ENCODE measurements at places on chromosomes 13 and 19. TPM values are rescaled to one million over a fixed set of nuclear protein-coding genes. Genes with fewer than 3 reads are reported as not detected.

DNA sequence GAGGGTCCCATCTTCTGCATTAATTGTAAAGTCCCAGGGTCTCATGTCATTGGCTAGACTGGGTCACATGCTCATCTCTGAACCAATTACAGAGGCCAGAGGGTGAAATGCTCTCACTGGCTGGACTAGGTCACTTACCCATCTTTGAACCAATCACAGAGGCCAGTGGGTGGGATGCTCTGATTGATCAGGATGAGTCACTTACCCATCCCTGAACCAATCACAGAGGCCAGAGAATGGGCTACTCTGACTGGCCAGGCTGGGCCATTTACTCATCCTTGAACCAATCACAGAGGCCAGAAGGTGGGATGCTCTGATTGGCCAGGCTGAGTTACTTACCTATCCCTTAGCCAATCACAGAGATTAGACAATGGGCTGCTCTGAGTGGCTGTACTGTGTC lies 5.3 kb downstream of the MISP start:
- no peaks in the 10 kb centered on the region for H3K4me1 ChIP-seq
- no peaks in the 10 kb centered on the region for H3K36me3 ChIP-seq
- no peak for DNase-seq

DNA sequence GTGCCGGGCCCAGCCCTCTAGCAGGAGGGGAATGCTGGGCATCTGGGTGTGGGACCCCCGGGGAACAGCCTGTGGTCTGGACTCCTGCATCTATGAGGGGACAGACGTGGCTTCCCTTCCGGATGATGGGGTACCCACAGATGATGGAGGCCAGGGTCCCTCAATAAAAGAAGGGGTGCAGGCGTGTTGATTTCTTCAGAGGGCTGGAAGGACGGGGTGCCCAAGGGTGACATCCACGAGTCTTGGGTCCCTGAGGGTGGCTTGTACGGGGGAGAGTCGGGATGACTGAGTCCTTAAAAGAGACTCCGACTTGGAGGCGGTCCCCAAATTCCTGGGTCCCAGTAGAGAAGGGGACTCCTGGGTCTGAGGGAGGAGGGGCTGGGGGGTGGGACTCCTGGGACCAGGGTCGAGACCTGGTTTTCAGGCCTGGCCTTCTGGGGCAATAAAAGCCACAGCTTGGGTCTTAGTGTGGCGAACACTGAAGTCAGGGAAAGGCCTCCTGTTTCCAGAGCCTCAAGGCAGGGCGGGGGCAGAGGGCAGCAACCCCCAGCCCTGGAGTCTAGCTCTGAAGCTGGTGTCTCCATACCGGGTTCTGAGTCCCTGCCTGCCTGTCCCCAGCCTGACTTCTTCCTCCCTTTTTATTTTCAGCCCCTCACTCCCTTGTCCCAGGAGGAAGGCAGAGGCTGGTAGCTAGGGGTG lies 459 bp upstream of the GRIN2D start:
- no peak overlapping the region for H3K27ac ChIP-seq
- H3K4me3 ChIP-seq: no peak overlapping the region
- no peak for DNase-seq
- peaks cover 30% of the 10 kb centered on the region for H3K4me1 ChIP-seq

DNA sequence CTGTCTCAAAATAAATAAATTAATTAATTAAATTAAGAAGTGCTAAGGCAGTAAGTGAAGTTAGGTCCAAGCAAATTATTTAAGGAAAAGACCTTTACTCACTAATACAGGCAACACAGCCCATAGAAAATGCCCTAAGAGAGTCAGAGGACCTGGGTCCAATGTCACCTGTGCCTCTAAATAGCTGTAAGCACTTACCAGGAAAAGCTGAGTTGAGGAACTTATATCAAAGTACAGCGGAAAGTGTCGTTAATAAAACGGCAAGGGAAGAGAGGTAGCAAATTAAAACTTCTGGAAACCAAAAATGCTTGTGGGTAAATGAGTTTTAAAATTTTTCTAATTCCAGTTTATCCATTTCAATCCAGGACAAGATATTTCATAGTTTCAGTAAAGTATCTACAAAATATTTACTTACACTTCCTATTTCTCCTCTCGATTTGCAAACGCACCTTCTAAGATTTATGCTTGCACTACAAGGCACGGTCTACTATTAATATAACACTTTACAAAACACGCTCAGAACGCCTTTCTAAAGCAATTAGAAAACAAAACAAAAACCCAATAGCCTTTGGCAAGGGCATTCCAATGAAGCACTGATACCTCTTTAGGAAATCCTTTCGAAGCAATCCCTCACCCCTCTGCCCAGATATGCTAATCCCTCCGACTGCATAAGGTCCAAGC lies 963 bp downstream of the VPS36 start:
- H3K4me3 ChIP-seq: peak overlapping the region; percentile 83
- peak overlapping the region; percentile 90 for H3K27ac ChIP-seq
- DNase-seq: no peak
- H3K27me3 ChIP-seq: no peaks in the 10 kb centered on the region

- no peak overlapping the region for H3K4me3 ChIP-seq
- H3K27me3 ChIP-seq: no peaks in the 10 kb centered on the region
- no peaks in the 10 kb centered on the region for H3K4me1 ChIP-seq
- DNase-seq: no peak
- H3K36me3 ChIP-seq: no peaks in the 10 kb centered on the region
Measured at GRCh38 chr13:105202354-105202753, 1333.1 kb downstream of the EFNB2 start.

DNA sequence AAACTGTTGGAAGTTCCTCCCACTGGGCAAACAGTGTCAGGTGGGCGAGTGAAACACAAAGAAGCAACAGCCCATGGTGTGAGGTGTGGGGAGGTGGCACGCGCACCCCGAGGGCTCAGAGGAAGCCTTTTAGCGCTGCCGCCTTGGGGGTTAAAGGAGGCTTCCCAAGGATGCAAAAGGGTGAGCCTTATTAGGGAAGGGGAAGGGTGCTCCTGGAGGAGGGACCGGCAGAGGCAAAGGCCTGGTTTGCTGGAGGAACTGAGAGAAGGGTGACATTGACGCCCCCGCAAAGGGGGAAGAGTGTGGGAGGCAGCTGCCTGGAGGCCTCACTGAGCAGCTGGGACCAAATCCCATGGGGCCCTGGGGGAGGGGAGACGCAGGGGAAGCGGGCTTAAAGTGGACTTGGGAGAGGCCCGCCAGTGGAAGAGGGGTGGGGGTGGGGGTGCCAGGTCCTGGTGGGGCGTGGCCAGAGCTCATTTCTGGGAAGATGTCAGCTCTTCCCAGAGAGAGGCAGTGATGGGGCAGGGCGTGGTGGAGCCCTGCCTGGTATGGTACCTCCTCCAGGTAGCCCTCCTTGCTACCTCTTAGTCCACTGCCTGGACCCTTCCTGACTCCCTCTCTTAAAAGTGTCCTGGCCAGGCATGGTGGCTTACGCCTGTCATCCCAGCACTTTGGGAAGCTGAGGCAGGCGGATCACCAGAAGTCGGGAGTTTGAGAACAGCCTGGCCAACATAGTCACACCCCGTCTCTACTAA lies 12.0 kb upstream of the FCHO1 start:
- H3K27ac ChIP-seq: no peak overlapping the region
- peaks cover 33% of the 10 kb centered on the region for H3K36me3 ChIP-seq
- H3K27me3 ChIP-seq: no peaks in the 10 kb centered on the region
- no peaks in the 10 kb centered on the region for H3K4me1 ChIP-seq

DNA sequence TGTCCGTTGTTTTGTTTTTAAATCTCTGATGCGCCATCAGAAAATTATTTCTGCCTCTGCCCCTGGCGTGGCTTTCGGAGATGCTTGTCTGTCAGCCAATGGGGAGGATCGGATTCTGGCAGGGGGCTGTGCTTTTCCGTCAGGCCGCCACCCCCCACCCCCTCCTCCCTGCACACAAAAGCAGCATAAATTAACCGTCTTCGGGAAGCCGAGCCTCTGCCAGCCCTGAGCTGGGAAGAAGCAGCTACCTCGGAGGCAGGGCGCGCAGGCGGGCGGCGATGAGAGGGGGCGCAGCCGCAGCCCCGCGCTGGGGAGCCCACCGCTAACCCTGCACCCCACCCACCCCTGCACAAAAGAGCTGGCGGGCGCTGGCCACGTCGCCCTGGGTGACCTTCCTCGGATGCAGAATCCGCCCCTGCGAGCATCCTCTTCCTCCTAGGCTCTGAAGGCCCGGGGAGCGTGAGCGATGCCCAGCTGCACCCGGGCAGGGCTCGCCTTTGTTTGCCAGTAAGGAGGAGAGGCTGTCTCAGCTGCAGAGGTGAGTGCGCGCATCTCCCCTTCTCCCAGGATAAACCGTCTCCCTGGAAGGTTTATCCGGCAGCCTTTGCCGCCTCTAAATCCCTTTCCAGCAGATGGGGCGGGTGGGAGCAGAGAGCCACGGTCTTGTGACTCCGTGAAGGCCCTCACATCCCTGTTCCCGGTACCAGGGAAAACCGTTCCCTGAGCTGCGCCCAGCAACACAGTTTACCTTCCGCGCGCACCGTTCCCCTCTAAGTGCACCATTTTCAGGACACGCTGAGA lies at the start of gene ATCAY:
Gene ATCAY, plus strand, starts transcription at position 215 of the 801 bp plus-strand sequence. CDS start 5,083 bp downstream, outside the sequence.
- no peak within 1 kb of the TSS for H3K4me3 ChIP-seq
- H3K27ac ChIP-seq: no peak within 1 kb of the TSS
- H3K27me3 ChIP-seq: peaks cover 20% of the 10 kb centered on the region
- no peaks in the 10 kb centered on the region for H3K36me3 ChIP-seq
- H3K4me1 ChIP-seq: no peaks in the 10 kb centered on the region

DNA sequence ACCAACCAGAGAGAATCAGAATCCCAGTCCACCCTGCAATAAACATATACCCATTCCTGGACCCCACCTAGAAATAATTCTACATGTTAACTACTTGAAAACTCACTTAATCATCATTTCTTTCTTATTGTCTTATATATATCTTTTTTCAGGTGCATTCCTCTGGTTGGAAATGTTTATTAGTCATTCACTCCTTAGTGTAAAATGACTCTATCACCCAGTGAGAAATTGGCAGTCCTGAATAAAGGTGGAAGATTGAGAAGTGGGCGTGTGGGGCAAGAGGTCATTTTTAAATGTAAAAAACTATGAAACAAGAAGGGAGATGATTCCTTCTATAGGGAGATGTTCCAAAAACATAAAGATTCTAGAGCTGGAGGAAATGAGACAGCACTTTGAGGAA lies 101.2 kb upstream of the MBNL2 start:
- H3K36me3 ChIP-seq: no peaks in the 10 kb centered on the region
- DNase-seq: no peak
- H3K4me1 ChIP-seq: peaks cover 85% of the 10 kb centered on the region
- H3K4me3 ChIP-seq: no peak overlapping the region

DNA sequence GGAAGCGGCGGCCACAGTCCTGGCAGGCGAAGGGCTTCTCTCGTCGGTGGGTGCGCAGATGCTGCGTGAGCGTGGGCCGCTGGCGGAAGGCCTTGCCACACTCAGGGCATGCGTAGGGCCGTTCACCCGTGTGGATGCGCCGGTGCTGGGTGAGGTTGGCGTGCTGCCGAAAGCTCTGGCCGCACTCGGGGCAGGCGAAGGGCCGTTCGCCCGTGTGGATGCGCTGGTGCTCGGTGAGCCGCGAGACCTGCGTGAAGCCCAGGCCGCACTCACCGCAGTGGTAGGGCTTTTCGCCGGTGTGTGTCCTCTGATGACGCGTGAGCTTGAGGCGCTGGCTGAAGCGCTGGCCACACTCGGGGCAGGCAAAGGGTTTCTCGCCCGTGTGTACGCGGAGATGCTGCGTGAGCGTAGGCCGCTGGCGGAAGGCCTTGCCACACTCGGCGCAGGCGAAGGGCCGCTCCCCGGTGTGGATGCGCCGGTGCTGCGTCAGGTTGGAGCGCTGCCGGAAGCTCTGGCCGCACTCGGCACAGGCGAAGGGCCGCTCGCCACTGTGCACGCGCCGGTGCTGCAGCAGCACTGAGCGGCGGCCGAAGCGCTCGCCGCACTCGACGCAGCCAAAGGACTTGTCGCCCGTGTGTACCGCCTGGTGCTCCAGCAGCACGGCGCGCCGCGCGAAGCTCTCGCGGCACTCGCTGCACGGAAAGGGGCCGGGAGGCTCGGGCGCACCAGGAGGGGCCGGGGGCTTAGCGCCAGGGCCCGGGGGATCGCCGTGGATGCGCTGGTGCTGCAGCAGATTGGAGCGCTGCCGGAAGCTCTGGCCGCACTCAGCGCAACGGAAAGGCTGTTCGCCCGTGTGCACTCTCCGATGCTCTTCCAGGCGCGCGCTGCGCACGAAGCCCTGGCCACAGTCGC lies 4.0 kb upstream of the UBE2M start:
- H3K27me3 ChIP-seq: no peaks in the 10 kb centered on the region
- peak overlapping the region; percentile 33 for H3K4me3 ChIP-seq
- H3K36me3 ChIP-seq: no peaks in the 10 kb centered on the region
- peak; percentile 80 for DNase-seq

- H3K4me1 ChIP-seq: peaks cover 28% of the 10 kb centered on the region
- H3K27ac ChIP-seq: peak overlapping the region; percentile 100
- peak; percentile 84 for DNase-seq
- H3K27me3 ChIP-seq: no peaks in the 10 kb centered on the region
Measured at GRCh38 chr19:42255766-42256745, 1.1 kb upstream of the ERF start.

DNA sequence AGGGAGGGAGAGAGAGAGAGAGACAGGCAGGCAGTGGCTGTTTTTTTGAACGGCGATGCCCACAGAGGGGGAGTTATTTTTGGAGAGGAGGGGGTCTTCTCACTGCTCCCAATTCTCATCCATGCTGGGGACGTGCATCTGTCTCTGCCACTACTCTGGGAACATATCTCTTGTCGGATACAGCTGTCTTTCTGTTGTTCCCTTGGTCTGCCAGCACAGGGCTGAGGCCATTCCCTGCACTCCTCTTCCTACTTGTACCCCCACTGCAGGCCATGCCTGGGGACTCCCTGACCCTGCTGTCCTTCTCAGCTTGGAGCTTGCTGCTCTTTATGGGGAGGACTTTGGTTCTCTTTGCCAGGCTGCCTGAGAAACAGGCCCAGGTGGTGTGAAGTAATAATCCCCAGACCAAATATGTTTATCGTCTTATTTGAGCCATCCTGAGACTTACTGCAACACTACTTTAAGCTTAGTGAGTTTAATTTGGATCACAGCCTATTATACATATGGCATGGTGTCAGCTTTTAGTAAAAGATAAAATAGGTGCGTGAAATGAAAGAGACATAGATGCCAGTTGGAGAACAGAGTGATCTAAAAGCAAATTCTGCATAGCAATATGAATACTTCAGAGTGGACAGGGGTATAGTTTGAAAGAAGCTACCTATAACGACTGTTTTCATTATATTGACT lies 19.1 kb downstream of the LRCH1 start:
- H3K27me3 ChIP-seq: no peaks in the 10 kb centered on the region
- no peaks in the 10 kb centered on the region for H3K4me1 ChIP-seq
- DNase-seq: no peak
- no peaks in the 10 kb centered on the region for H3K36me3 ChIP-seq

DNA sequence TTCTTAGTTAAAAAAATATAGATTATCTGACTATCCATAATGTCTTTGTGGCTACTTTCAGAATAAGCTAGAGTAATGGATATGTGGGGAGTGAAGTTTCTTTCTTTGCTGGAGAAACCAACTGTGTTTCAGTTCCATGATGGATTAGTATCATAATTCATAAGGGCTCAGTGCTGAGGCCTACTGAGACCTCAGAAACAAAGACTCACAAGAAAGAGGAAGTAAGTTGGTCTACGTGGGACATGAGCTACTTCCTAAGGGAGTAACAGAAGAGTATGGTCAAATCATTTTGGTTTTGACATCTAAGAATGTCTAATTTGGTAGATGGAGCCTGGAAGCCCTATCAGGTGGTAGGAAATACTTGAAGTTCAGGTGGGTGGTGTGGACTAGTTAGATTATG lies 99.0 kb upstream of the HTR2A start:
- no peaks in the 10 kb centered on the region for H3K27me3 ChIP-seq
- no peaks in the 10 kb centered on the region for H3K4me1 ChIP-seq
- no peak overlapping the region for H3K4me3 ChIP-seq
- DNase-seq: no peak
- H3K27ac ChIP-seq: no peak overlapping the region
- no peaks in the 10 kb centered on the region for H3K36me3 ChIP-seq

The SOX21 gene
- total RNA-seq: not detected

The CGB3 gene
- total RNA-seq: not detected

The KLK1 gene
- total RNA-seq: not detected

The PGLYRP2 gene
- total RNA-seq: not detected

The SMIM24 gene
- not detected for total RNA-seq

The ZNF726 gene
- total RNA-seq: 0.71 TPM

The SWSAP1 gene
- total RNA-seq: 0.71 TPM

The CYP4F2 gene
- not detected for total RNA-seq
